ENCODE measurements at places on chromosomes 1 and 21.

GRCh38 chr1:229381234-229381633, 38.4 kb upstream of the CCSAP start:
- DNase-seq: no peak

DNA sequence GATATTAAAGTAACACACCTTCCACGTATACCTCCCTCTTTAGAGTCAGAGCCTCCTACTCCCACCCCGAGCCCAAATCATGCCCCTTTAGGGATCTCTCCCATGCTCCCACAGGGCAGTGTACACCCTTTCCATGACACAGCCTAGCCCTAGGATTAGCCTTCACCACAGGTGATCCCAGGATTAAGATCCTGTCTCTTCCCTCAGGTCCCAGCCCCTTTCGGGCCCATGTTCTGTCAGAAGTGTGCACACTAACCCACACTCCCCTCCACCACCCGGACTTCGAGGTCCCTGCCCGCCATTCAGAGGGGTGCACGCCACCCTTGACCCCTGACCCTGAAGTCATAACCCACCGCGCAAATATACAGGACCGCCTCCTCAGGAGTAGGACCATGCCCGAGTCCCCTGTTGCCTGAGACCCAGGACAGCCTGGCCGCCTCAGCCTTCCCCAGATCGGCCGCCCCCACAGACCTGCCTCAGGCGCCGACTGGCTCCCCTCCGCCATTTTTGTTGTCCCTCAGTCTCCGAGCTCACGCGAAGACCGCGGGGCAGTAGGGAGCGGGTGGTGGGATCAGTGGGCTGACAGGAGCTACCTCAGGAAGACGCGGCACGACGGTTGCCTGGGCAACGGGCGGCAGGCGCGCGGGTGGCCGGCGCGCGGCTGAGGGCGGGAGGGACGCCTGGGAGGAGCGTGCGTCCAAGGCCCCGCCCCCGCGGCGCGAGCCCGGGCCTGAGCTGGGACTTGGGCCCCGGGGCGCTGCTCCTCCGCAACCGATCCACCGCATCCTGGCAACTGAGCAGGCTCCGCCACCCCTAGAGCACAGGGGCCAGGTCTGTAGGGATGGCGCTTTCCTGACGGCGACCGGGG, at the start of gene AGBL4:
AGBL4 (minus strand) TSS at position 663 of the 868 bp plus-strand sequence.
- DNase-seq: no peak

- DNase-seq: no peak
These were observed 1.2 kb downstream of the TMEM234 start for GRCh38 chr1:32220746-32221580.

GRCh38 chr1:81254560-81254959, 546.2 kb upstream of the ADGRL2 start:
- DNase-seq: no peak

DNA sequence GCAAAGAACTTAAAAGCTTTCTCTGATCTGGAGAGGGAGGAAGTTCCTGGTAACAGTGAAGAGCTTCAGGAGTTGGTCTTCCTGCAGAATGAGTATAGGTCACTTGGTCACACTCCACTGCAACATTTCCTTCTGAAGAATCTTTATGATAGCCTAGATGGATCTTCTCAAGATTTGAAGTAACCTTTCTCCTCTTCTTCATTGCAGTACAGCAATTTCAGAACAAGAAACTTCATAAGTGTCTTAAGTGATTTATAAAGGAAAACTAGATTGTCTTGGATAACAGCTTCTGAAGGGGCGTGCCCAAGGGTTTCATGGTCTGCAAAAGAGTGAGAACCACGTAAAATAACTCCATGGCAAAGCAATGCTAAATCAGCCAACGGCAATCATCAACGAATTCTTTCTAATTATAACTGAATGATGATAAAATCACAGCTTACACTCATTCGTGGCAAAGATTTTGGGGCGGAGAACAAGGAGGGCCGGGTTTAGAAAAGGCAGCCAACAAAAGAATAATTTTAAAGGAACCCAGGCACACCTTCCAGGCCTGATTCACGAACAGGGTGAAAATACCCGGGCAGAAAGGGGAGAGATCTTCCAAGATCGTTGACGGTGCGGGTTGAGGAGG, 53.9 kb upstream of the ASPM start:
- no peak for DNase-seq

DNA sequence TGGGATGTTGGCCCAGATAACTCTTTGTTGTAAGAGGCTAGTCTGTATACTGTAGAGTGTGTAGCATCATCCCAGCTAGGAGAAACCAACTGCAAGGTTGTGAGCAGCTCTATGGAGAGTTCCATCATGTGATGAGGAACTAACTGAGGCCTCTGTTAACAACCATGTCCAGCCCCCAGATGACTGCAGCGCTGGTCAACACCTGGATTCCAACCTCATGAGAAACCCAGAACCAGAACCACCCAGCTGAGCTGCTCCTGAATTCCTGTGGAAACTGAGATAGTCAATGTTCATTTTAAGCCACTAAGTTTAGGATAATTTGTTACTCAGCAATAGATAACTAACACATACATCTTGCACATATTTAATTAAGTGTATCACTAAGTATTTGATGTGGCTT, 41.6 kb upstream of the SLC2A1 start:
- no peak for DNase-seq

DNA sequence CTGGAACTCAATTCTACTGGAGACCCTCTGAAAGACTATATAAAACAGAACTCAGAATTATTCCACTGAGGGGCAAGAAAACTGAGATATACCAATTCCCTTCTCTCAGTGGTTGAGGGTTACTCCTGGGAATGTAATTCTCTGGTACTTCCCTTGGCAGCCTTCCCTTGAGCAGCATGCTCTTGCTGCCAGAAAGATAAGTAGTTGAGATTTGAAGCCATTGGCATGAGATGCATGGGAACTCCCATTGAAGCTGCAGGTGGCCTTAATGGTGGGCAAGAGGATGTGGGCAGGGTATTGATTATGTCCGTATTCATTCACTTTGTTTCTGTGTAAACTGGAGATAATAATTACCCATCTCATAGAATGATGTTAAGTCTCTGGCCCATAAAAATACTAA, 28.6 kb upstream of the C1orf185 start:
- DNase-seq: no peak

- peak; percentile 45 for DNase-seq
These were observed 6.3 kb downstream of the HAPLN2 start for GRCh38 chr1:156625436-156626078.

- DNase-seq: no peak
These were observed 32.4 kb upstream of the GPR157 start for GRCh38 chr1:9161342-9161741.

DNA sequence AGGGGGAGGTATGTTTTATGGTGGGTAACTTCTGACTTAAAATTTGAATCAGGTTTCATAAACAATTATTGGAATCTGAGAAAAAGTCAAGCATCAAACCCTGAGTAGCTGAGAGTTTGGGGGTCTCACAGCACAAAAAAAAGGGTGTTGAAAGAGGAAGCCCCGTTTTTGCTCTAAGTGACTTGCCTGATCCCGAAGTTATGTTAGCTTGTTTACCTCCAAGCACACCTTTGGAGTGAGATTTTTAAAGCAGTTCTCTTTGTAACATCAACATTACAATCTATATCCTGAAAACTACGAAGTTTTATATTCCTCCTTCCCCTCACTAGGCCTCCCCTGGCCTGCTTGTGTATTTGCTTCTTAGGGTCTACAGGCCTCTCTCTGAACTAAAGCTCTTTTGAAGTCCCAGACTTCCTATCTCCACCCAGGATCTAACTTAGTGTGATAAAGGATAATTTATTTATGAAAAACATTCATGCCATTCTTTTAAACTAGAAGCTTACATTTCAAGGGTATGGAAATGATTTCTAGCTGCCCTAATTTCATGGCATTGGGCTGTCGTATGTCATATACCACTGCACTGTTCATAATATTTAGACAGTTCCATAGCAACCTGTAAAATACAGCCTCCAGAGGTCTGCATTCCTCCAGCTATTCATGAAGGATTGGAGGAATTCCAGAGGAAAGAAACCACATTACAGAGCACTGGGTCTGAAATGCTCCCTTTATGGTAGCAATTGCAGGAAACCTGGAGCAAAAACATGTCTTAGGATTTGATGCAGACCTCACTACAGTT, 36.1 kb upstream of the RGS1 start:
- DNase-seq: no peak

- DNase-seq: no peak
These were observed 8.9 kb downstream of the ACTRT2 start for GRCh38 chr1:3029991-3030662.

GRCh38 chr1:42259059-42259738, 75.8 kb downstream of the FOXJ3 start:
- DNase-seq: no peak

DNA sequence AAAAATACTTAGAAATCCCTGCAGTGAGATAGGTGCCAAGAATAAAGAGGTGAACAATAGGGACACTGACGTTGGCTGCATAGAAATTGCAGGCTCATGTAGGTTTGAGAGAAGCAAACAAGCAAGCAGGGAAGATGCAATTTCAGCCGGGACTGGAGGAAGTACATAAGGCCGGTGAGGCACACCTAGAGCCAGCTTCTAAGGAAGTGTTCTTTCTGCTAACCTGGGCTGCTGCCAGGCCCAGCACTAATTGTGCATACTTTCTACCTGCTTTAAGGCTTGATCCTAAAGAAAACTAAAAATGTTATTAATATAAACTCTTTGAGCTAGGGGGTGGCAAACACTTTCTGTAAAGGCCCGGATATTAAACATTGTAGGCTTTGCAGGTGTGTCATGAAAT, 71.0 kb downstream of the LMO4 start:
- no peak for DNase-seq

GRCh38 chr1:239274242-239274830, 112.0 kb upstream of the CHRM3 start:
- no peak for DNase-seq

GRCh38 chr1:31447210-31447609, 34.2 kb downstream of the SERINC2 start:
- DNase-seq: no peak
